IPS DF 6.9 (cell line): ENCODE measurements at places on chromosomes 16 and 17.
A peak's percentile ranks its signal among the peaks of the same experiment; 100 is the strongest.

GRCh38 chr17:21286066-21286770, 1.7 kb downstream of the MAP2K3 start:
- DNase-seq = no peak

DNA sequence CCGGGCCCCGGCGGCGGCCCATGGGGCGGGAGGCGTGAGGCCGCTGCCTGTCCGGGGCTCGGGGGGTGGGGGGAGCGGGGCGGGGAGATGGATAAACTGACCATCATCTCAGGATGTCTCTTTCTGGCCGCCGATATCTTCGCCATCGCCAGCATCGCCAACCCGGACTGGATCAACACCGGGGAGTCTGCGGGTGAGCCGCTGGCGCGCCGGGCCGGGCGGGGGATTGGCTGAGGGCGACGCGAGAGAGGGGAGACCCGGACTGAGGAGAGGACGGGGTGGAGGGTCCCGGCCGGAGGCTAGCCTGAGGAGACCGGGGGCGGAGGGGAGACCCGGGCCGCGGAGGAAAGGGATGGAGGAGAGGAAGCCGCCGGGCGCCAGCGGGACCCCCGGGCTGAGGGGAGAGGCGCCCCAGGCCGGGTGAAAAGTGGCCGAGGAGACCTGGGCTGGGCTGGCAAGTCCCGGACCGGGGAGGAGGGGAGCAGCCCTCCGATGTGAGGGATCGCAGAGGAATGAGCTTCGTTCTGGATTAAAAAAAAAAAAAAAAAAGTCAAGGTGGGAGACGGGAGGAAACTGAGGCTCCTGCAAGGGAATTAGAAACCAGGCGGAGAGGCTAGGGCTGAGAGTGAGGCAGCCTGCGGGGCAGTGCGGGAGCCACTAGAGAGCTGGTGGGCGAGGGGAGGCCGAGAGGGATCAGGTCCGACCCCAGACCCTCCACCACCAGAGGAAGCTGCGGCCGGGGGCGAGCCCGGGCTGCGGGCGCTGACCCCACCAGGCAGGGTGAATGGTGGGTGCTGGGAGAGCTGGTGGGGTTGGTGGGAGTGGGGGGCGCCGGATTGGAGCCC, 526 bp downstream of the MOSMO start:
- DNase-seq = no peak

GRCh38 chr17:59366040-59366757, 34.7 kb downstream of the YPEL2 start:
- peak; percentile 57 for DNase-seq

GRCh38 chr17:28974451-28974850, 23.1 kb upstream of the PHF12 start:
- DNase-seq = no peak

GRCh38 chr17:37067555-37068111, 118.9 kb downstream of the AATF start:
- no peak for DNase-seq

DNA sequence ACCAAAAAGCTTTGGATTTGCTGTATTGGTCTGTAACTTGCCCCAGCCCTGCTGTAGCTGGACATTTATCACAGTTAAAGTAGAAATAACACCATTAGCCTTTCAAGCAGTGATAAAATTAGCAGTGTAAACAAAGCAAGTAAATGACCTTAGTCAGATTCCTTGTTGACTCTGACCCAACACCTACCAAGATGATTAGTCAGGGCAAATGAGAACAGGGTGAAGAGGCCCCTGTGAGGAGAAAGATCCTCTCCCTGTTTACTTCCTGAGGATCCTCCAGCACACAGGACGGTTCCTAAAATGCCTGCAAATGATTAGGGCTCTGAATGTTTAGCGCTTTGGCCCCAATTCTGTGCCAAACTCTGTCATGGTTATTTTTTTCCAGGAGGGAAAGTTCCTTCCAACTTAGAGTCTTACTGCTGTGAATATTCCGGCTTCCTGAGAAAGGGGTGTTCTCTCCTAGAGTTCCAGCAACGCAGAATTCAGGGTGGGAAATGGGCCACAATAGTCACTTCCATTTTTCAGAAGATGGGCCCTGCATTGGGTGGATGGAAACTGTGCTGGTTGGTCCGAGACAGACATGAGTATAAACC, 259.0 kb upstream of the MYOCD start:
- no peak for DNase-seq

DNA sequence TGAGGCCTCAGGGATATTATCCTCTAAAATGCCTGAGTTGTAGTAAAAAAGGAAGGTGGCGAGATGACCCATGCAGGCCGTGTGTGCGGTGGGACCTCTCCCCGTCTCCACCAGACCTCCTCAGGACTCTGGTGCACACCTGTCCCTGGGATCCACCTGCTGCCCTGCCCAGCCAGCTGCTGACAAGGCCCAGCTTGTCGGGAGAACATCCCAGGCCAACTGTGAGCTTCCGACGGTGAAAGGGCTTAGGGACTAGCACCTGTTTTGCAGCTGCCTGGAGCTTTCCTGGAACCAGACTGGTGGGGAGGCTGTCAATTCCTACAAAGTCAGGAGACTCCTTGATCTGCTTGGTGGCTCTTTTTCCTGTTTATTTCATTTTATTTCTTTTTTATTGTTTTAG, 11.6 kb downstream of the IL34 start:
- DNase-seq = no peak

DNA sequence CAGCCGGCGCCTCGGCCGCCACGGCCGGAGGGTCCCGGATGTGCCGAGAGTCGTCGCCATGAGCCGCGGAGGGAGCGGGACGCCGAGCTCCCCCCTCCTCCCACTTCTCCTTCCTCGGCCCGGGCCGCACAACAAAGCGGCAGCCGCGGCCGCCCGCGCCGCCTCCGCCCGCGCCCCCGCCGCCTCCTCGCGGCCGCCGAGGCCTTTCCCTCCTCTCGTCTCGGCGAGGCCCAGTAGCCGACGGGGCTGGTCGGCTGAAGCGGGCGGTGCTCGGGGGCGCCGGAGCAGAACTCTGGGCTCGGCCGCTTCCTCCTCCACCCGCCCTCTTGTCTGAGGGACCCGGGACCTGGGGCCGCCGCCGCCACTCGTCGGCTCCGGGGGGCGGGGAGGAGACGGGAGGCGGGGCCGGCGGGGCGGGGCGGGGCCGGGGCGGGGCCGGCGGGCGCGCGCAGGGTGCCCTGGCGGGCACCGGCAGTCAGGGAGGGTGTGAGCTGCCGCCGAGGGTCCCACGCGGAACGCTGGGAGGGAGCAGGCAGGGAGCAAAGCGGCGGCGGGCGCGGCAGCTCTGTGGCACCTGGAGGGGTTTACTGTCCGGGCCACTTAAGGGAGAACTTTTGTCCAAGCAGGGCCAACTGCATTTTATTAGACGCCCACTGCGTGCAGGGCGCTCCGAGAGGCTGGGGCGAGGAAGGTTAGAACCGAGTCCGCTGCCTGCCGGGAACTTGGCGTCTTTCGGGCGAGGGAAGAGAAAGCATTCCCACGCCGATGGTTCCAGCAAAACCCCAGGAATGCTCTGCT, at the start of gene SMURF2:
TSS of gene SMURF2 (minus strand) at position 332 of the 798 bp plus-strand sequence. CDS start 427 bp downstream, outside the sequence.
- no peak for DNase-seq

GRCh38 chr17:78694805-78695531, 87.1 kb downstream of the CYTH1 start:
- DNase-seq = no peak

DNA sequence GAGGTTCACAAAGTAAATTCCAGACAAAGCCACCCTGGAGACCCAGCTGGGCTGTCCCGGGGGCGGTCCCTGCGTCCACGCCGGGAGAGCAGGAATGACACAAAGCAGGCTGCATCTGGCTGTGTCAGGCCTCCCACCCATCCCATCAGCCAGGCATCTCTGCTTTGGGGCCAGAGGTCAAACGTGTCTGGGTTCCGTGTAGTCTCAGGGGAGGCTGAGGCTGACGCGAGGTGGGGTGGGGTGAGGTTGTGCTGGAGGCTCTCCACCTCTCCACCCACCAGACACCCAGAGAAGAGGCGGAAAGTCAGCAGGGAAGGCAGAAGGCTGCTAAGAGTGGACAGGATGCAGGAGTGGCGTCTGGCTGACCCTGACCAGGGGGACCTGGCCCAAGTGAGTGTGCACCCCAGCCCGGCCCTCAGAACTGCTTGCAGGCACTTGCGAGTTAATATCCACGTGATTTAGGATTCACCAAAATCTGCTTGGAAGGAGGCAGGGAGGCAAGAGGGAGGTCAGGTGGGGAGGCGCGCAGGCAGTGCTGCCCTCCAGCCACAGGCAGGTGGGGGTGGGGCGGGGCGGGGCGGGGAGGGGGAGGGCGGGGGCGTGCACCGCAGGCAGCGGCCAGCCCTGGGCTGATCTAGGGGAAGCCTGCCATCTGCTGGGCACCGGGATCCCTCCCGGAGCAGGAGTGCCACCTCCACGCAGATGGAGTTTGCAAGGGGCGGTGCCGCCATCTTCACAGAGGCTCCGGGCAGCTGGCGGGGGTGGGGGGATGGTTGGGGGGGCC, 44.3 kb downstream of the TBC1D16 start:
- DNase-seq = no peak
